Ureter (tissue), 1 donor: ENCODE measurements at places on chromosomes 5 and 9. TPM values are rescaled to one million over a fixed set of nuclear protein-coding genes. Genes with fewer than 3 reads are reported as not detected.

The SPINK6 gene
- total RNA-seq, result not detected

The TAF1L gene
- total RNA-seq, result not detected

The FOXD4L6 gene
- not detected for total RNA-seq

The DRD1 gene
- 2.9 TPM for total RNA-seq

The SLCO6A1 gene
- total RNA-seq, result not detected

The PFN3 gene
- not detected for total RNA-seq

The TLX3 gene
- not detected for total RNA-seq

The TTC23L gene
- total RNA-seq, result 2.8 TPM

The TEX53 gene
- not detected for total RNA-seq

The BNC2 gene
- 21.5 TPM for total RNA-seq

The FYB1 gene
- 17.9 TPM for total RNA-seq

The GRXCR2 gene
- not detected for total RNA-seq

The CATSPER3 gene
- 0.99 TPM for total RNA-seq
